KG1 (cell line): ENCODE measurements at places on chromosomes 6 and 20.

DNA sequence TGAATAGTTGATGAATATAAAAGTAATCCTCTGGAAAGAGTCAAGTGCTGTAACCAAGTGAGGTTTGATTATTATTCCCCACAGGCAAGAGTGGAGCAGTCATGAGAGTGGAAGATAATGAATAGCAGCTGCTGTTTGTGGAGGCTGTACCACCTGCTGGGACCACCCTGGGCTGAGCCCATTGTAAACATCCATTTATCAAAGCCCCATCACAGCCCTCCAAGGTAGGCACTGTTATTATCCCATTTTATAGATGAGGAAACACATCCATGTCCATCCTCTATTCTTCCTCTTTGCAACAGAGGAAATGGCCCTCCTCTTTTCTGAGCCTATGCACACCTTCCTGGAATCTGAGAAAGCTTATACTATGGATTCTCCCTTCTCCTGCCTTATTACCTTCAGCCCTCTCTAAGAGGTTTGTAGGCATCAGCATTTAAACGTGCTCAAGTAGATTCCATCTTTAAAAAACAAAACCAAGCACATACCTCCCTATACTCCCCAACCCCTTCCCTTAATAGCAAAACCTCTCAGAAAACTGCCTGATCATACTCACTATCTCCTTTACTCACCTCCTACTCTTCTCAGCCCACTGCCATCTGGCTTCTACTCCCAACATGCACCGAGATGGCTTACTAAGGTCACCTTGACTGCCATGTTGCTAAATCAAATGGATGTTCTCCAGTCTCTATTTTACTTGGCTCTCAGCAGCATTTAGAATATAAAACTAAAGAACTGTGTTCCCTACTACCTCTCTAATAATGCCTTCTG is 37.1 kb downstream of the CDH22 start:
- no peak for DNase-seq

- no peak for DNase-seq
Observed at GRCh38 chr6:162226803-162227202, 500.8 kb downstream of the PRKN start.

GRCh38 chr6:37324131-37325033 is 29.4 kb upstream of the RNF8 start:
- no peak for DNase-seq

GRCh38 chr20:51542033-51542570 is 417 bp downstream of the NFATC2 start:
- peak; percentile 49 for DNase-seq

GRCh38 chr6:84667252-84668213 is 96.9 kb downstream of the TBX18 start:
- DNase-seq: no peak

DNA sequence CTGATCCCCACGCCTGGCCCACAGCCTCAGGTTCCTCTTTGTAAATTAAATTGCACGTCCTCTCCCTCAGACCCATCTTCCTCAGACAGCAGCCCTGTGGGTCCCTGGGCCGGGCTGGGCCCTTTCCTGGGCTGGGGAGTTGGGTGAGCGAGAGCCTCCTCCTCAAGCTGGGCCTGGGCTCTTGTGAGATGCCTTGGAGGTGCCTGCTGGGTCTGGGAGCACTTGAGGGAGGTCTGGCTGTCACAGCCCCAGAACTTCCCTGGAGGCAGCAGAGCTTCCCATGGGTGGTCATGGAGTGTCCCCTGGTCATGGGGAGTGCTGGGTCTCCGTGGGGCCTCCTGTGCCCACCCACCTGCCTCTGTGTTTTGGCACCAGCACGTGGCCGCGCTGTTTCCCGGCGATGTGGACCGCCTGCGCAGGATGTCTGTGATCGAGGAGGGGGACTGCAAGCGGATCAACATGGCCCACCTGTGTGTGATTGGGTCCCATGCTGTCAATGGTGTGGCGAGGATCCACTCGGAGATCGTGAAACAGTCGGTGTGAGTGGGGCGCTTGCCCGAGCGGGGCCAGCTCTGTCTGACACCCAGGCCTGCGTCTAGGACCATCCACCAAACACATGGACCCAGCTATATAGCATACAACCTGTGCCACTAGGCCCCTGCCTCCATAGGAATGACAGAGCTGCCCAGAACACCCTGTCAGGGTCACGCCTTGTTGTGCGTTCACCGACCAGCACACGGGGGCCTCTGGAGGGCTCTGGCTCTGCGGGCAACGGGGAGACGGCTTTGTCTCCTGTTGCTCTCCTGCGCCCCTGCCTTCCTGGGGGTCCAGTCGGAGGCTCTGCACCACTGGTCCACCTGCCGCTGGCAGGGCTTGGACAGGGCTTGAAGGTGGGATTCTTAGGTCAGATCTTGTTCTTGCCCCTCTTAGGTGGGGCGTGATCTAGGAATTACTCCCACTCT is 33.0 kb downstream of the PYGB start:
- DNase-seq: no peak
